CD4-positive, alpha-beta T cell treated with Interferon gamma for 1 hour (primary cell): ENCODE measurements at places on chromosomes 13 and 19.

- no peak for DNase-seq
These were observed 223.5 kb downstream of the POSTN start for GRCh38 chr13:37375071-37375470.

DNA sequence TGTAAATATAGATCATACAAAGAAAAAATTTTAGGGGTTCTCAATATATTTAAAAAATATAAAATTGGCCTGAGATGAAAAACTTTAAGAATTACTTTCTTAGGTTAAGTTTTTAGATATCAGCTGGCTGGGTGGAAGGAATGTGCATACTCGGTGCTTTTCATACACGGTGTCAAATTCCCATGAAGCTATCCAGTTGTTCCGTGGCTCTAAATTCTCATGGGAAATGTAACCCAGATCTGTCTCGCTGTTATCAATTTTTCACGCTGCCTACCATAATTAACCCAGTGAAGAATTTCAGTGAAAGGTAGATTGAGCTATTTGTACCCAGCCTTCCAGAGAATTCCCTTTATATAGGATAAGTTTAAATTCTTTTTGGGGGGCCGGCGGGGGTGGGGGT, 11.6 kb upstream of the ZNF835 start:
- no peak for DNase-seq

DNA sequence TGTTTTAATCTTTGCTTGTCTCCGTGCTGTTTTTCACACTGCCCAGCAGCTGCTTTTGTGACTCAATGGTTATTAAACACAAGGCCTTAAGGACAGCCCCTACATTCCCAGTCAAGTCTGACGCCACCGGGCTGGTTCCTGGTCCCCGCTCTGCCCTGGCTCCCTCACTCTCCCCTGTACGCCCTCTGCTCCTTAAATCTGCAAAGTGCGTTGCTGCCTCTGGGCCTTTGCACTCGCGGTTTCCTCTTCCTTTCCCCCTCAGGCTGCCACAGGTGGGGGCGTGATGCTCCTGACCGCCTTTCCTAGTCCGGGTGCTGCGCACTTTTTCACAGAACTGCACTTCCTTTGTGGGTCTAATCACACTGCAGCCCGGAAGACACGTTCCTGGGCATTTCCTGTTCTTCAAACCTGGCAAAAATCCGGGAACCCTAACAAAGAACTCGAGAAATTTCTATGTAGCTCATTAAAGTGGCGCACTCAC, 25.6 kb downstream of the NOSIP start:
- DNase-seq = no peak

- peak; percentile 4 for DNase-seq
These were observed 4.9 kb downstream of the LIPE start for GRCh38 chr19:42422092-42422900.

DNA sequence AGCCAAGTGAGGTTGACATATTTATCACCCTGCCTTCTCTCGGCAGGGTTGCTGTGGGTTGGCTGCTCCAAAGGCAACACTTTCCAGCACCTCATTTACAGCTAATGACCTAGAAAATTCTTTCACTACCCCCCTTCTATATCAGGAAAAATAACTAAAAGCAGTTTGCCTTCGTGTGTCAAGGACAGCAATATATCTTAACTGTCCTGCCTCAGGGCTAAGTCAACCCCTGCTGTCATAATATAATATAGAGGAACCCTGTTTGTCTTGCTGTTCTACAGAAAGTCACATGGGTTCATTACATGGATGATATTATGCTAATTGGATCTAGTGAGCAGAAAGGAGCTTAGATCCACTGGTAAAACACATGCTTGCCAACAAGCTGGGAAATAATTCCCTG, 28.1 kb upstream of the USP12 start:
- DNase-seq = no peak

DNA sequence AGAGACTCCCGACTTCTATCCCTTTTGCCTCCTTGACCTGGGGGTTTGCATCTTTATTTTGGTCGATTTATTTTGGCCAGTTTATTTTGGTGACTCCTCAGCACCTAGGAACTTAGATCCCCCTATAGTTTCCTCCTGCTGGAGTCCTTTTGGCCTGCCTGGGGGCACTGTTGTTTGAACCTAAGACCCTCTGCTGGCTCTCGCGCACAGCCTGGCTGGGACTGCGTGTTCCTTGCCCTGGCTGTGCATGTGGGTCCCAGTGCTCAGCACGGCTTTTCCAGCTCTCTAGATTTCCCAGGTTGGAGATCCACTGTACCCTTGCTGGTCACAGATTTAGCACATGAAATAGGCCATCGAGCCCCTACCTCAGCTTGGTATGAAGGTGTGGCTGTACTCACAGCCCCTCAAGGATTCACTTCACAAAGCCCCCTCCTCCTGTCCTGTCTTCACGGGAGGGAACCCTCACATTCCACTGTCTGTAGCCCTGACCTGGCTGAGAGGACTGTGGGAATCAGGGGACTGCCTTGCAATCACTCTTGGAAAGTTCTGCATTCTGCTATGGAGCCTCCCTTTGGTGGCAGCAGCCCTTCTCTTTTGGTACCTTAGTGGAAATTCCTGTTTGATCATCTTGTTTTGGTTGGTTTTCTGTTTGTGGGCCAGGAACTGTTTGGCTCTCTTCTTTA, 8.3 kb downstream of the UBAC2 start:
- no peak for DNase-seq
